ENCODE measurements at places on chromosomes 6 and 20.

GRCh38 chr6:143553337-143553736 is 41.8 kb upstream of the FUCA2 start:
- no peak for DNase-seq

DNA sequence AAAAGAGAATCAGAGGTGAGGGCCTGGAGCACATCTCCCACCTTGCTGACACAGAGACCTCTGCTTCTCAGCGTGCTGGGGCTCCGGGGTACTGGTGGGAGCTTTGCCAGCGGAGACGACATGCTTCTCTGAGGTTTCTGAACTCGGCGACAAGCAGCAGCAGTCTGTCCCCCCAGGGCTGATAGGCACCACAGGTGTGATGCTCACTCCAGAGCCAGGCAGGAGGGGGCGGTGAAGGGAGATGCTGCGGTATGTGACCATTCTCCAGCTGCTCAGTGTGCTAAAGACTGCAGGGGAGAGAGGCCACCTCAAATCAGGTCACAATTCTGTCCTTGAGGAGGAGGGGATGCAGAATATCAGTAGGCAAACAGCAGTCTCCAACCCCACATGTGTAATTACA is 219.9 kb downstream of the ALDH8A1 start:
- no peak for DNase-seq

- no peak for DNase-seq
These were observed 31.6 kb upstream of the PNRC1 start for GRCh38 chr6:89048985-89049384.

GRCh38 chr20:33673114-33673409 is 1.2 kb downstream of the NECAB3 start:
- DNase-seq: no peak

DNA sequence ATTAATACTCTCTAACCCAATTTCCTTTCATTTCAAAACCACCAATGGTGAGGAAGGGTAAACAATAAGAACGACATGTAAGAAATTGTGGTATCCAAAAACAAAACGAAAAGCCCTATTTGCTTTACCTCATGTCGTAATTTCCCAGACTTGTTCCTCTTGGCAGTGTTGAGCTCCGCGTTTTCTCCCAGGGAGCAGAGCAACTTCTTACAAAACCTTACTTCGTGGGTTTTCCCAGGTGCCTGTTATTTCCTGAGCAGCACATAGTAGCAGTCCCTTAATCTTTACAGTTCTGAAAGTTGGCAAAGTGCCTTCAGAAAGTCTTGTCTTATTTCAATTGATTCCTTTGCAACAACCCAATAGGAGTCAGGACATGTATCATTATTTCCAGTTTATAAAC is 207.9 kb upstream of the MARCKS start:
- DNase-seq: no peak
